ENCODE measurements at places on chromosomes 4 and X.

GRCh38 chrX:12494400-12495138 lies 296.6 kb upstream of the PRPS2 start:
- no peaks in the 10 kb centered on the region for H3K36me3 ChIP-seq
- no peaks in the 10 kb centered on the region for H3K27me3 ChIP-seq
- H3K4me3 ChIP-seq: no peak overlapping the region
- no peaks in the 10 kb centered on the region for H3K4me1 ChIP-seq
- H3K27ac ChIP-seq: no peak overlapping the region
- DNase-seq: no peak

- H3K27me3 ChIP-seq: peaks cover 14% of the 10 kb centered on the region
- H3K4me3 ChIP-seq: no peak overlapping the region
- no peak overlapping the region for H3K27ac ChIP-seq
- H3K4me1 ChIP-seq: peaks cover 2% of the 10 kb centered on the region
Observed at GRCh38 chr4:54076673-54077072, 12.3 kb upstream of the CHIC2 start.

GRCh38 chr4:67765401-67765800 lies 11.2 kb upstream of the GNRHR start:
- H3K4me1 ChIP-seq: peaks cover 4% of the 10 kb centered on the region
- no peak for DNase-seq
- H3K4me3 ChIP-seq: no peak overlapping the region

GRCh38 chr4:44738615-44739014 lies 12.3 kb upstream of the GNPDA2 start:
- no peak overlapping the region for H3K4me3 ChIP-seq
- H3K27me3 ChIP-seq: peaks cover 39% of the 10 kb centered on the region
- no peak for DNase-seq
- H3K4me1 ChIP-seq: no peaks in the 10 kb centered on the region
- H3K36me3 ChIP-seq: no peaks in the 10 kb centered on the region
- no peak overlapping the region for H3K27ac ChIP-seq

GRCh38 chr4:141240671-141241070 lies 20.0 kb downstream of the ZNF330 start:
- H3K27ac ChIP-seq: no peak overlapping the region
- no peak overlapping the region for H3K4me3 ChIP-seq
- no peaks in the 10 kb centered on the region for H3K4me1 ChIP-seq
- H3K36me3 ChIP-seq: no peaks in the 10 kb centered on the region
- no peaks in the 10 kb centered on the region for H3K27me3 ChIP-seq
- no peak for DNase-seq

- H3K4me3 ChIP-seq: no peak overlapping the region
- DNase-seq: no peak
- no peak overlapping the region for H3K27ac ChIP-seq
- H3K27me3 ChIP-seq: no peaks in the 10 kb centered on the region
- no peaks in the 10 kb centered on the region for H3K4me1 ChIP-seq
- H3K36me3 ChIP-seq: no peaks in the 10 kb centered on the region
Observed at GRCh38 chr4:92646826-92647225, 343.1 kb downstream of the GRID2 start.

DNA sequence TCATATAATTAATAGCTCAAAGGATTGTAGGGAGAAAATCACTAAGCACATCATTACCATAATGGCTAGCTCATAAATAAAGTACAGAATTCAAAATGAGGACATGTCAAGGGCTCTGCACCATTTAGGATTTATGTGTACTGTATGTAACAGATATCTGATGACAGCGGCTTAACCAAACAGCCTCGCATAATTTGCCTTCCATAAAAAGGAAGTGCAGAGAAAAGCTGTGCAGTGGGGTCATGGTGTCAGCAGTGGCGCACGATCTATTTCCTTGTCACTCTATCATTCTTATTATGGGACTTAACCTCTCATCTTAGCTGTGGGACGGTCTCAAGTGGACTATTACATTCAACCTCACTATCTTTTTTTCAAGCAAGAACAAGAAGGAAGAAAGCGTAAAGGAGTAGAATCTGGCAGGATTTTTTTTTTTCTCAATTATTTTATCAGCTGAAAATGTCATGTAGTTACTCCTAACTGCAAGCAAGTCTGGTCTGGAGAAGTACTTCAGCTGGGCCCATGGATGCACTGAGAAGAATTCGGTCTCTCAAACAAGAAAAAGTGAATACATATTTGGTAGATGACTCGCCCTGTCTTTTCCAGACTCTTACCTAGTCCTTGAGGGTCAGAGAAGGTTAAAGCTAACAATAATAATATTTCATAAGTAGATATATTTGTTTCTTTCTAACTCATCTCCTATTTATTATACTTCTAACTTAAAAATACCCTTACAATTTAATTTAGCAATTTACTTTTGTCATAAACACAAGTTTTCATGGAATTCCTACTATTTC lies 94.6 kb downstream of the COX18 start:
- H3K27me3 ChIP-seq: peaks cover 28% of the 10 kb centered on the region

- no peak overlapping the region for H3K4me3 ChIP-seq
- no peaks in the 10 kb centered on the region for H3K4me1 ChIP-seq
- DNase-seq: no peak
- no peak overlapping the region for H3K27ac ChIP-seq
- H3K36me3 ChIP-seq: no peaks in the 10 kb centered on the region
Observed at GRCh38 chrX:73930300-73930699, 367.3 kb downstream of the CHIC1 start.

- H3K27ac ChIP-seq: no peak overlapping the region
- no peak for DNase-seq
- no peaks in the 10 kb centered on the region for H3K27me3 ChIP-seq
Observed at GRCh38 chrX:149131774-149132173, 373.3 kb downstream of the IDS start.

DNA sequence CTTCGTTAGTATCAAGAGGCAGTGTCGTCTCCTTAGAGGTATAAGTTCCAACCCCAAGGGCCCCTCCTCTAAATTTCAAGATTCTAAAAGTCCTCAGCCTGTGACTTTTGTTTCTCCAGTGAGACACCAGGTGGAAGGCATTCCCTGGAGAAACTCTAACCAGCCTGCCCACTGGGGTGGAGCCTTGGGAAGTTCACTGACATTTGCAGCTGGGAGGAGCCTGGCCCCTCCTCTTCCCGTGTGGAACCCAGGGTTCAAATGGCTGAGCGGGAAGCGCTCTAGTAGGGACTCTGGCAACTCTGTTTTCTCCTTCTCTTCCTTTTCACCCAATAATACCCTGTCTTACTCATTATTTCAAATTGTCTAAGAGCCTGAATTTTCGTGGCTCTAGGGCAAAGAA lies 325.0 kb downstream of the TLL1 start:
- H3K27ac ChIP-seq: no peak overlapping the region
- no peaks in the 10 kb centered on the region for H3K4me1 ChIP-seq
- H3K27me3 ChIP-seq: no peaks in the 10 kb centered on the region
- DNase-seq: no peak
- no peaks in the 10 kb centered on the region for H3K36me3 ChIP-seq

- DNase-seq: no peak
- H3K36me3 ChIP-seq: no peaks in the 10 kb centered on the region
- H3K27me3 ChIP-seq: no peaks in the 10 kb centered on the region
- no peak overlapping the region for H3K27ac ChIP-seq
Observed at GRCh38 chr4:173919196-173919595, 364.3 kb downstream of the FBXO8 start.

DNA sequence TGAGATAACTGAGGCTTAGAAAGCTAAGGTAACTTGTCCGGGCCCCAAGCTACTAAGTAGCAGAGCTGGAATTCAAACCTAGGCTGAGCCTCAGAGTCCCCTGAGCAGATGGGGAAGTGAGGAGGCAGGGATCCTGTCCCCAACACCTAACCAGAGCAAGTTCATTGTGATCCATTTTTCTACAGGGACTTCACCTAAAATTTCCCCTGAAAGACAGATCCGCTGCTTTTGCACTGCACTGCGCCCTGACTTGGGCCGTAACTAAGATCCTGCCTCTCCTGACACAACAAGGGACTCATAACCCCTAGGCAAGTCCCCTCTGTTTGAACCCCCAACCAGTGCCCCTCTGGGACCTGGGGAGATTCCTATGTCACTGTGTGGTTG lies 25.6 kb upstream of the MTM1 start:
- no peak overlapping the region for H3K27ac ChIP-seq

DNA sequence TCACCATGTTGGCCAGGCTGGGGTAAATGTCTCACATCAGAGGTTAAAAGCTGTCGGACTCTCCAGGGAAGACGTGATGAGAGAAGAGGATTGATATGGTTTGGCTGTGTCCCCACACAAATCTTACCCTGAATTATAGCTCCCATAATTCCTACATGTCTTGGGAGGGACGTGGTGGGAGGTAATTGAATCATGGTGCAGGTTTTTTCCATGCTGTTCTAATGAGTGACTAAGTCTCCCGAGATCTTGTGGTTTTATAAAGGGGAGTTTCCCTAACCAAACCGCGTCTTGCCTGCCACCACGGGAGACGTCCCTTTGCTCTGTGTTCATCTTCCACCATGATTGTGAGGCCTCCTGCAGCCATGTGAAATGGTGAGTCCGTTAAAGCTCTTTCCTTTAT lies 64.4 kb downstream of the ASMT start:
- no peak for DNase-seq
- H3K27me3 ChIP-seq: no peaks in the 10 kb centered on the region
- peak overlapping the region; percentile 8 for H3K27ac ChIP-seq
- H3K36me3 ChIP-seq: peaks cover 17% of the 10 kb centered on the region
- peaks cover 17% of the 10 kb centered on the region for H3K4me1 ChIP-seq

GRCh38 chr4:74627504-74627903 lies 166.8 kb downstream of the BTC start:
- no peaks in the 10 kb centered on the region for H3K36me3 ChIP-seq
- peaks cover 6% of the 10 kb centered on the region for H3K27me3 ChIP-seq
- no peak for DNase-seq
- H3K4me1 ChIP-seq: no peaks in the 10 kb centered on the region
- no peak overlapping the region for H3K4me3 ChIP-seq
- H3K27ac ChIP-seq: no peak overlapping the region

GRCh38 chrX:14073556-14073955 lies 43.9 kb upstream of the GEMIN8 start:
- no peaks in the 10 kb centered on the region for H3K27me3 ChIP-seq
- H3K36me3 ChIP-seq: no peaks in the 10 kb centered on the region
- H3K4me1 ChIP-seq: no peaks in the 10 kb centered on the region
- H3K27ac ChIP-seq: no peak overlapping the region
- H3K4me3 ChIP-seq: no peak overlapping the region

GRCh38 chrX:27309406-27309805 lies 153.7 kb downstream of the PPP4R3C start:
- no peak for DNase-seq
- no peak overlapping the region for H3K27ac ChIP-seq
- H3K4me1 ChIP-seq: no peaks in the 10 kb centered on the region
- no peaks in the 10 kb centered on the region for H3K36me3 ChIP-seq
- H3K4me3 ChIP-seq: no peak overlapping the region
- no peaks in the 10 kb centered on the region for H3K27me3 ChIP-seq

GRCh38 chrX:153032397-153033118 lies 23.7 kb upstream of the PNMA3 start:
- H3K27me3 ChIP-seq: no peaks in the 10 kb centered on the region
- peak; percentile 55 for DNase-seq
- H3K4me3 ChIP-seq: peak overlapping the region; percentile 77

GRCh38 chrX:30489323-30489722 lies 88.2 kb downstream of the TASL start:
- H3K27ac ChIP-seq: no peak overlapping the region
- H3K27me3 ChIP-seq: no peaks in the 10 kb centered on the region
- H3K36me3 ChIP-seq: no peaks in the 10 kb centered on the region
- H3K4me3 ChIP-seq: no peak overlapping the region
- no peak for DNase-seq
- no peaks in the 10 kb centered on the region for H3K4me1 ChIP-seq

DNA sequence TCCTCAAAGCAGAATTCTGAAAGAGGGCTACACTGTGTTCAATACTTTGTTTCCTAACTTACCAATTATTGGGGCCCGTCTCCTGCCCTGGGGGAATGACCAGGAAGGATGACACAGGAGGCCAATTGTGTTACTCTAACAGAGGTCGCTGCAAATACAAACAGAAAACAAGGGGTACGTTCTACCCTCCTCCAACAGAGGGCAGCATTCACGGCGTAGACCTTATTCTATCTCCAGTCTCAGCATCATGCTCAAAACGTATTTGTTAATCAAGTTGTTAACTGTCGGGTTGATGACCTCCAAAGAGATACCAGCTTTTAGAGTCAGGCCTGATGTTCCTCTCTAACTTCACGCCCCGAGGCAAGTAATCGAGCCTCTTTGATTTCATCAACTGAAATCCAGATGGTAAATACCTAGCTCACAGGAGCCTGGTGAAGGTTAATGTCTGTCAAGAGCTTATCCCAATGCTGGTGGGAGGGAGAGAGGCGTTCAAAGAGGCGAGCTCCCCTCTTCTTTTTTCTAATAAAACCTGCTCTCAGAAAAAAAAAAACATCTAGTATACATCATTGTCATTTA lies 181.0 kb upstream of the KCNIP4 start:
- no peak overlapping the region for H3K4me3 ChIP-seq
- no peaks in the 10 kb centered on the region for H3K4me1 ChIP-seq
- H3K36me3 ChIP-seq: no peaks in the 10 kb centered on the region

DNA sequence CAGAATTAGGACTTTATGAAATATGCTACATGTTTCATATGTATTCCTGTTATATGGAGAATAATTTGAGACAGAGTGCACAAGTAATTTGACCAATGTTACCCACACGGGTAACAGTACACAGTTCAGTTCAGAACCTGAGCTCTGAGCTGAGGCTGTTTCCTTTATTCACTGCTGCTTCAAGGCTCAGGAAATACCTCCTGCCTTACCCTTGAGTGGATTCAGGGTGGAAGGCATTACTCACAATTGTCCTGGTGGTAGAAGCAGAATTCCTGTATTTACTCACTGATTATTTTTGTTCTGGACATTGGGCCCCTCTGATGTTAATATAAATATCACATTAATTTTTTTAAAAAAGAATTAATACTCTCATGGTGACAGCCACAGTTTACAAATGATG lies 73.5 kb upstream of the CAMK2D start:
- H3K36me3 ChIP-seq: no peaks in the 10 kb centered on the region
- H3K4me1 ChIP-seq: no peaks in the 10 kb centered on the region
- peaks cover 13% of the 10 kb centered on the region for H3K27me3 ChIP-seq
- H3K27ac ChIP-seq: no peak overlapping the region

DNA sequence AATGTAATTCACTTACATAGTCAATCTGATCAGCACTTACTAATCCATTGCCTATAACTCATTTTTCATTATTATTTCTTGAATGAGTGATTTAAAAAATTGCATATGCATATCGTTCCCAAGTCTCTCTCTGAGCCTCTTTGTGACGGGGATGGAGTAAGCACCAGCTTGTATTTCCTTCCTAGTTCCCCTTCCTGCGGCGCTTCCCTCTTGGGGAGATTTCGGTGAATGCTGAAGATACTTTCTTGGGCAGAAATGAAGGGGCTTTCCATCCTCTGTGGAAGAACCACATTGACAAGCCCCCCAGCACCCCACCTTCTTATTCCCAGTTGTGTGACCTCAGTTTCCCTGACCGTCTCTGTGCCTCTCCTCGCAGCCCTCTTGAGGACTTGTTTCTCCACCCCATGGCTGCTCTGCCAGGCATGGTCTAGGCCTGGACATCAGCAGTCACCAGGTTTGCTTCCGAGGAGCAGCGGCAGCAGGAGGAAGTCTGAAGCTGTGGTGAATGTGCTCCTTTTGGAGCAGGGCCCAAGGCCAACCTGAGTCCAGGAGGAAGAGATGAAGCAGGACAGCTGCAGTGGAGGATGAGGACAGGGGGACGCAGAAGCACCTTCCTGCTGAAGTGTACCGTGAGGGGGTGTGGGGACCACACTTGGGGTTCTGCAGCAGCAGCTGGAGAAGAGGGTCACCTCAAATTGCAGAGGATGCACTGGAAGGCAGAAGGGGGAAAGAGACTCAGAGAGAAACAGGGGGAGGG lies 124.9 kb downstream of the IRF2 start:
- H3K4me1 ChIP-seq: peaks cover 16% of the 10 kb centered on the region
- DNase-seq: no peak
- H3K4me3 ChIP-seq: no peak overlapping the region
- peaks cover 30% of the 10 kb centered on the region for H3K27me3 ChIP-seq
